Right kidney (tissue), 9 donors: ENCODE measurements at places on chromosomes 3 and 15.

- DNase-seq = no peak
These were observed 54.9 kb downstream of the EPHA6 start for GRCh38 chr3:96869316-96869715.

DNA sequence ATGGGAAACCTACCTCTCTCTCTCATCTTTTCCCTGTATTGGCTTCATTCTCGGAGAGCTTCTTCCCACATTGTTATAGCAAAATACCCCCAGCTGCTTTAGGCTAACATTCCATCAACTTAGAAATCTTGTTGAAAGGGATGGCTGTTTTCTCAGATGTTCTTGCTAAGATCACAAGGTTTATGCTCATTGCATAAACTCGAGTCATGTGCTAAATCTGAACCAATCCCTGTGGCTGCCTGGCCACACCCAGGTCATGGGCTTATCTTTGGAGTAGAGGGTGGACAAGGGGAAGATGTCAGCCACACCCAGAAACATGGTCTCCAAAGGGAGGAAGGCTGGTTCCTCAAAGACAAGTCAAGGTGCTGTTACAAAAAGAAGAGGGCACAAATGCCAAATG is 150.6 kb upstream of the UMPS start:
- no peak for DNase-seq

DNA sequence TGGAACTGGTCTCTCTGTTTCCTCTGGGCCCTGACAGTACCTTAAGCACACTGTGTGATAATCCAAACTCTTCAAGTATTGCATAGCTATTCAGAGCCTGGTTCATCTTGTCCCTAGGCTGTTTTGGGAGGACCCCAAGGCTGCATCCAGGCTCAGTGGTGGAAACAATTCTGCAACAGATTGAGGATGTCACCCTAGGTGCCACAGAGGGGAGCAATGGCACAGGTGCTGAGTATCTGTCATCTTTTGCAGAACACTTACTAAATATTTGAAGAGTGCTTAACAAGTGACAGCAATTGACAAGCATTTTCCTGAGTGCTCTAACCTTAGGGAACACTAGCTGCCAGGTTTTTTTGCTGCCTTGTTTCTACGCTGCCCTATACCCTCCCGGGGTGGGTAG is 27.8 kb downstream of the STARD5 start:
- no peak for DNase-seq

GRCh38 chr3:42066516-42067181 is 24.5 kb upstream of the TRAK1 start:
- no peak for DNase-seq

DNA sequence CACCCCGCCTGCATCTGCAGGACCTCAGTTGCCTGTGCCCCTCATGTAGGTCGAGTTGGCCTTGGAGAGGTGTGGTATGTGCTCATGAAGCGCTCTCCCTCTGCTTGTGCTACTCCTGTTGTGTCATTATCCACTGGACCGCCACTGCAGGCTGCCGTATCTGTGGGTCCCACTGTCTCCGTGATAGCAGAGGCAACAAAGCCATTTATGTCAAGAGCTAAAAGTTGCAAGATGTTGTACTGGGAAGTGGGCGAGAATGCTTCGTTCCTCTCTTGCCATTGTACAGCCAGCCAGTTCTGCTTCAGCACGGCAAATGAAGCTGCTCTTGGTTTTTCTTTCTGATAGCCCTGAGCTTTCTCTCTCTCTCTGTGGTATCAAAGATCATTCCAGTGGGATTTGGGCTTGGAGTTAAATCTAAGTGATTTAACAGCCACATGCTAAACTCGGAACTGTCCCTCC is 89.0 kb downstream of the TMEM212 start:
- no peak for DNase-seq

DNA sequence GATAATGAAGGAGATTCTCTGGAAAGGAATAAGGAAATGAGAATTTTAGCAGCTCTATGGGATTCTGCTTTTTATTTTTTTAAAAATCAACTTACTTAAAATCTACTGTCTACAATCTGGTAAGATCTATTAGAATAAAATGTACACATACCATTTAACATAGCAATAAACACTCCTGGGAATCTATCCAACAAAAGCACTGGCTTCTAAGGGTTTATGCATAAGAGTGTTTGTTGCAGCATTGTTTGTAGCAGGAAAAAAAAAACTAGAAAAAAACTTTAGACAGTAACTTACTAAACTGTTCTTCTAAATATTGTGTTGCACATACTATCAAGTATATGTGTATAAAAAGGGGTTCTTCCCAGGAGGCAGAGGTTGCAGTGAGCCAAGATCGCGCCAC is 15.7 kb upstream of the RBP1 start:
- no peak for DNase-seq

- no peak for DNase-seq
These were observed 1.3 kb downstream of the ARHGEF26 start for GRCh38 chr3:154122552-154122911.

DNA sequence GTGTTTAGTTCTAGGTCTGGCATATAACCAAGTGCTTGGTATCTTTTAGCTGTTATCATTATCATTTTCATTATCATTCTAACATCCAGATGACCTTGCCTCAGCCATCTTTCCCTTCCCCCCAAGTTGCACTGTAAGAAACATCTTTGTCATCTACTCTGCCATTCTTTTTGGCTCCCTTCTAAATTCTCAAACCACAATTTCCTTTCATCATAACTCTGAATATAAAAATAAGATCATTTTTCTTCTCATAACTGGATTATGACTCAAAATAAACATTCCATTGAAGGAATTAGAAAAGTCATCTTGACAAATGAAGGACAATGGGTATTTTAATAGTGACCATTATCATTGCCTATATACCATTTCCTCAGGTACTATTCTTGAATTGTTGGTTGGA is 786.2 kb downstream of the AGBL1 start:
- no peak for DNase-seq

- DNase-seq = peak; percentile 68
These were observed 8.3 kb downstream of the ANKRD63 start for GRCh38 chr15:40274350-40275274.

GRCh38 chr3:24521420-24522145 is 26.9 kb upstream of the THRB start:
- peak; percentile 86 for DNase-seq

GRCh38 chr3:160163229-160163878 is 61.9 kb upstream of the C3orf80 start:
- DNase-seq = no peak

DNA sequence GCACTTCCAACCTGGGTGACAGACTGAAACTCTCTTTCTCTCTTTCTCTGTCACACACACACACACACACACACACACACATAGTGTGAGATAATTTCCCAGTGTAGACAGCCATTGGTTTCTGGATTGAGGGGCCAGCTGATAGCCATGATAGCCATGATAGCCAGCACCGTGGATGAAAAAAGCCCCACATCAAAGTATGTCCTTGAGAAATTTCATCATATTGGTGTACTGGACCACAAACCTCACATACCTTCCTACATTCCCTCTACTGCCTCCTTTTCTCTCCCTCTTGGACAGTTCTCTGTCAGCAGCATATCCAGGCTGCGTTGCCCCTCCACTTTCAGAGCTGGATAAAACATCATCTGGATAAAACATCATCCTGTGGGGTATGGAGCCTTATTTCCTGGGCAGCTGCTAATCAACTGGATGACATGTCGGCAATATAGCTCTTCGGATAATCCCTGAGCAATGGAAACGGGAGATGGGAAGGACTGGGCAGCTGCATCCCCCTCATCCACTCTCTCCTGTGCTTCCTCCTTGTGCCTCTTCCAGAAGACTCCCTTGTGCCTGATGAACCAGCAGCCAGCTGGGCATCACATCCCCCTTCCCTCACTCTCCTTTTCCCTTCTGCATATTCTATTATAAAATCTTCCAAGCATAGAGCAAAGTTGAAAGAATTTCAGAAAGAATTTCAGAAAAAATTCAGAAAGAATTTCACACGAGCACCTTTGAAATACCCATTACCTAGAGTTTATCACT is 39.3 kb downstream of the GRK7 start:
- DNase-seq = no peak

GRCh38 chr3:32850226-32850625 is 32.4 kb downstream of the TRIM71 start:
- DNase-seq = no peak

GRCh38 chr3:134956844-134957243 is 161.8 kb downstream of the EPHB1 start:
- DNase-seq = no peak

GRCh38 chr15:84926491-84927230 is 42.2 kb downstream of the SLC28A1 start:
- no peak for DNase-seq

DNA sequence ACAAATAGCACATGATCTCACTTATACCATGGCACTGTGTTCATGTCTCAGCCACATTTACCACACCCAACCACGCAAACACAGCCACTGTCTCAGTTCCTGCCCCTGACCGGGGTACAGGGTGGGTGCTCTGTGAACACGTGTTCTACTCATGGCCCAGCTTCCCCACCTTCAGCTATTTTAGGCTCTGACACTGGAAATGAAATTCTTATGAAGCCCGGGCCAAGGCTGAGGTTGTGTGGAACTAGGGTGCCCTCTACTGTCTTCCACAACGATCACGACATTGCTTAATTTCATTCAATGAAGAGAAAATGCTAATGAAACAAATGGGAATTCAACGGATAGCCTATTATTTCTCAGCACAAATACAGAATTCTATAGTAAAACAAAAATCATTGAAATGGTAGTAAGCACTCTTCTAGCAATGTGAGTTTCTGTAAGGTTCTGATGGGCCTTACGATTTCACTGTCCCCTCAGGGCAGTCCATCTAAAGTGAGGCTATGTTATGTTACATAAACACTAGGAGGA is 2.1 kb upstream of the GABRA5 start:
- peak; percentile 38 for DNase-seq

- DNase-seq = no peak
These were observed 111.8 kb upstream of the C15orf61 start for GRCh38 chr15:67409175-67409574.

GRCh38 chr15:92719021-92719420 is 63.4 kb upstream of the FAM174B start:
- DNase-seq = no peak

- DNase-seq = peak; percentile 45
These were observed at the start of gene CSPG5 for GRCh38 chr3:47578691-47579632. Gene CSPG5, minus strand, starts transcription at chr3:47578865. Its CDS starts 172 bp downstream, at chr3:47578693.

- DNase-seq = no peak
These were observed 253.7 kb upstream of the TRIM42 start for GRCh38 chr3:140424211-140424610.

- DNase-seq = no peak
These were observed 27.7 kb downstream of the CRTC3 start for GRCh38 chr15:90557186-90558084.

DNA sequence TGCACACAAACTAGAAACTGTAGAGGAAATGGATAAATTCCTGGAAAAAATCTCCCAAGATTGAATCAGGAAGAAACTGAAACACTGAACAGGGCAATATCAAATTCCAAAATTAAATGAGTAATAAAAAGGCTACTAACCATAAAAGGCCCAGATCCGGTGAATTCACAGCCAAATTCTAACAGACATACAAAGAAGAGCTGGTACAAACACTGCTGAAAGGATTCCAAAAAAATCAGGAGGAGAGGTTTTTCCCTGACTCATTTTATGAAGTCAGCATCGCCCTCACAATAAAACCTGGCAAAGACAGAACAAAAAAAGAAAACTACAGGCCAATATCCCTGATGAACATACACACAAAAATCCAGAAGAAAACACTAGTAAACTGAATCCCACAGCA is 462.4 kb upstream of the THBS1 start:
- DNase-seq = no peak

GRCh38 chr3:164004205-164004604 is 1074.1 kb downstream of the SI start:
- no peak for DNase-seq

DNA sequence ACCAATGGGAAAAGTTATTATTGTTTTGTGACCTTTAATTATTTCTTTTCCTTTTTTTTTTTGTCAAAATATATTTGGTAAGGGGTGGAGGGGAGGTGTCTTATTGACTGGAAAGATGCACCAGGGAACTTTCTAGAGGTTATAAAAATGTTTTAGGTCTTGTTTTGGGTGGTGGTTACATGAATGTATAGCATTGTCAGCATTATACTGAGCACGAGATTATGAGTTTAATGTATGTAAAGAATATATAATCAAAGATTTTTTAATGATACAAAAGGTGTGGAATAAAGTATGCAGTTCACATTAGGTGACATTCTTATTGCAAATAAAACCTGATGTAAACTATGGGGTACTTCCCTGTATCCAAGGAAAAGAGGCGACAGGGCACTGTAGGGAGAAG is 23.0 kb upstream of the MAP3K13 start:
- no peak for DNase-seq

DNA sequence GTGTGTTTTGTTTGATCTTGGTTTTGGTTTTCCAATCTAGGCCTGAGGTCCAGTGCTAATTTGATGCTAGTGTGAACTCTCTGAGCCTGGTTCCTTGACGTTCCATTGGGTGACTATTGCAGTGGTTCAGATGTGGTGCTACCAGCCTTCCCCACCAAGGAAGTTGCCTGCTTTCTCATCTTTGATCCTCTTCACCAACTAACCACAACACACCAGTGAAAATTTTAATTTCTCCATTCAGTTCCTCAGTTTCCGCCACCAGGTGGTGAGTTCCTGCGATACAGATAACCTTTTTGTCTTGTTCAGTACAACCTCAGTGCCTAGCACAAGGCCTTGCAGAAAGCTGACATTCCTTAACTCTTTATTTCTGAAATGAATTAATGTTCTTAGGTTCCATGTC is 337.4 kb upstream of the TPRG1 start:
- DNase-seq = no peak

DNA sequence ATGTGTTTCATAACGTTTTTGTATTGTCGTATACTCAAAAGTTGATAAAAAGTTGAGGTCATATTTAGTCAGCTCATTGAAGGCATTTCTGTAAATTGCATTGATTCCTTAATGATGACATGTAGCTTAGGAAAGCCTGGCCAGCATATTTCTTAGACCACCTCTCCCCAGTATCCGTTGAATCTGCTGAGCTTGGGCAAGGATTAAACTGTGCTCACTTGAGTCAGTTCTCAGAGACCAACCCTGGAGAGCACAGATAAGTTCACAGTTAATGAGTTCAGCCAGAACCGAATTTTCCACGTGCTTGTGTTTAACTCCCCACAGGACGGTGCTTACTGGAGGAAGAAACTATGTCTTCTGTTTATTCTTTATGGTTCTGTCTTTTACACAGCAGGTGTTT is 132.7 kb downstream of the SLC25A26 start:
- no peak for DNase-seq

GRCh38 chr3:94965867-94966475 is 903.1 kb downstream of the NSUN3 start:
- no peak for DNase-seq

DNA sequence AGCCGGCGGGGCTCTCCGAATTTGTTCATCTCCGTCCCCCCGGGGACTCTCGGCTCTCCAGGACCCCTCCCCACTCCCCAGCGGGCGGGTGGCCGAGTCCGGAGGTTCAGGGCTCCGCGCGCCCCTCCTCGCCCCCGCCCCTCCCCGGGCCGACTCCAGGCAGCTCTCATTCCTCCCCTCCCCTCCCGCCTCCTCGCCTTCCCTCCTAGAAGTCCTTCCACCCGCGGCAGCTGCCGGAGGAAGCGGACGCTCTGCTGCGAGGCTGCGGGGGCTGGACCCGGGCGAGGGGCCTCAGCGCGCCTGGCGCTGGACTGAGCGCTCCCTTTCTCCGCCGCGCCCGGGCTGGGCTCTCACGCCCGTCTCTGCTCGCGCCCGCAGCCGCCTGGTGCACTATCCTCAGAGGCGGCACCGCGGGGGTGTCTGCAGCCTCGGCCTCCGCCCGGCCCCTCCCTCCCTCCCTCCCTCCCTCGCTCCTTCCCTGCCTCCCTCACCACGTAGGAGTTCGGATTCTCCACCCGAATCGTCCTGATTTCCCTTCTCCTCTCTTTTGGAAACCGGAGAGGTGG is at the start of gene ROBO2:
TSS of gene ROBO2 (plus strand) at position 494 of the 566 bp plus-strand sequence. CDS start 687 bp downstream, outside the sequence.
- DNase-seq = no peak

GRCh38 chr3:136645915-136646314 is 106.3 kb downstream of the STAG1 start:
- DNase-seq = no peak
